Ascending aorta (tissue), 2 donors: ENCODE measurements at places on chromosomes 5 and 9.
A peak's percentile ranks its signal among the peaks of the same experiment; 100 is the strongest.

DNA sequence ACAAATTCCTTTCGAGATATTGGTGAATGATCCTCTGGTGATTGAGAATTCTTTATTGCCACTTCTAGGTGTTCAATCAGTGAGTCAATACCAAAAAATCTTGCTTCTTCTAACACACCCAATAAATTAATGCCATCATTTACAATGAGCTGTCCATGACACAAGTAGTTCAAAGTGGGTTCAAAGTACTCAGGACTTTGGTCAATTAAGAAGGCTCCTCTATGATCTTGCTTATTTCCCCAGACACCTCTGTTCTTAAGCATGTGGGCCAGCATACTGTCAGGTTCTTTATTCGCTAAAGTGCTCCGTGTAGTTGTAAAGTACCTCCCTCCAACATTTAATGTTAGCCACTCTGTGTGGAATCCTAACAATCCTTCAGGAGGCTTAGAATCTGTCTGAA, 127.1 kb downstream of the WDR70 start:
- DNase-seq, result no peak

DNA sequence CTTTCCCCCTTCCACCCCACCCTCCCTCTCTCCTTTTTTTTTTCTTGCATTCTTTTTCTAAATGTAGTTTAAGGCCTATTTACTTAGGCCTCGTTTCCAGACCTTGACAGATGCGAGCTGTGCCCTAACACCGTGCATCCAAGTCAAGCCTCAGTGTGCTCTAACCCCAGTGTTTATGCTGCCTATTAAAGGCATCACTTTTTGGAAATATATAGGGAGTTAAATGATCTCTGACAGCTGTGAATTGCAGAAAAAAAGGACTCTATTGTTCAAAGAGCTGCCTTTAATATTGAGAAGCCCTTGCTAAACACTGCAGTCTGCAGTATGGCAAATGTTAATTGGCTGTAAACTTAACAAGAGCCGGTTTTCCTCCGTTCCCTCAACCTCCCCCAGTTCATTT, 270.4 kb upstream of the TUT7 start:
- DNase-seq, result no peak

- no peak for DNase-seq
Observed at GRCh38 chr9:121239851-121240250, 28.1 kb upstream of the GSN start.

DNA sequence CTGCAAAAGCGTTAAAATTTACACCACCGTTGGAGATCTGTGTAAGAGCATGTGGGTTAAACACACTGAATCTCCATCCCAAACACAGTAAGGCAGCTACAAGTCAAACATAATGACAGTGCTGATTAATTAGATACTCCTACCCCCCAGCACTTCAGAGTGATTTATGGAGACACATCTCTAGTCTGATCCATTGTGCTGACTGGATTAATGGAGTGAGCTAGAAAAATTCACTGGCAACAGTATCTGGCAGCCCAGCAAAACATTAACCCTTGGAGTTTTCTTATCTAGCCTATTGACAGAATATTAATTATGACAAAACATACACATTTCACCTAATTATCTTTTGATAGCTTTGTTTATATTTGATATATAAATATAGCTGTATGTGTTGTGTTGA, 188.6 kb upstream of the ISL1 start:
- no peak for DNase-seq

DNA sequence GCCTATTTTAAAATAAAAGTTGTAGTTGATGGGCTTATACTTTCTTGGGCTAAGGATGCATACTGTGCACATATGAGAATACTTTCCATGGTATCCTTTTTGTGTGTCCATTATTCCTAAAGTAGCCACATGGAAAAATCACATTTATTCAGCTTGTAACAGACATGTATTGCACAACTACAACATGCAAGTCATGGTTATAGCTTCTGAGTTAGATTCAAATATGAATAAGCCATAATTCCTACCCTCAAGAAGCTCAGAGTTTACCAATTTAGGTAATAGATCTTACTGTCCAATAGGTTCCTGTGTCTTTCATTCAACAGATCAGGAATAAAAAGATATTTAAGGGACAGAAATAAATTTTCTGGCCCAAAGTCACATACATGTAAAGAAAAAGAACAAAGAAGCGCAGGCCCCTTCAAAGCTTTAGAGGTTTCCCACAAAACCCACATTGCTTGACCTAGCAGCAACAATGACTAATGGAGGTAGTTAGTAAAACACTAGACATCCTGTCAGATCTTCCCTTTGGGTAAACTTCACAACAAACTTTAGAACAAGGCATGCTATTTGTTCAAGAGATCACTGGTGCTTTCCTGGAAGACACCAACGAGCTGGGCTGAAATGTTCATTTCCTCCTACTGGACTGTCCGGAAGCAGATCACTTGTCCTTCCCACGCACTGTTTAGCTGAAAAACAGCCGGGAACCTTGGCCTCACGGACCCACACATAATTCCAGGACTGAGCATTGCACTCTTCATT, 78.4 kb upstream of the ITGA1 start:
- no peak for DNase-seq

GRCh38 chr9:37373621-37374020, 48.9 kb upstream of the GRHPR start:
- no peak for DNase-seq

DNA sequence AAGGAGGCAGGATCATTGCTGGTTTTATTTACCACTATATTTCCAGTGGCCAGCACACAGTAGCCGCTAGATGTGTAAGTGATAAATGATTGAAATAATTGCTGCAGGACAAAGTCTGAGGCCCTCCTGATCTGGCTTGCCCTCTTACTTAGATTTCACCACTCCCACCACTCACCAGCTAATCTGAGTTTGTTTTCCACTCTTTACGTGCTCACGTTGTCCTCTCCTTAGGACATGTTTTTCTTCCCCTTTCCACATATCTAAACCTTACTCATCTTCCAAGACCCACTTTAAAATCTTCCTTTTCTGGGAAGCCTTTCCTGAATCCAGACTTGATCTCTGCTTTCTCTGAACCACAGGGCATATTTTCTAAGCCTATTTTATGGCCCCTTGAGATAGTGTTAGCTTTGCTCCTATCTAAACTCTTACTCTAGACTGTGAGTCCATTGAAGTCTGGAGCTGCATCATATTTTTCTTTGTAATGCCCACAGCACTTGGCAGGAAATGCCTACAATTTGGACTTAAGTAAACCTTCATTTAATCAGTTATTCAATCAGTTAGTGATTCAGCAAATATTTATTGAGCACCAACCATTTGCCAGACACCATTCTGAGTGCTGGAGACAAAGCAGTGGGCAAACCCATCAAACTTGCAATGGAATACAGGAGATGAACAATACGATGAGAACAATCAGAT, 2.4 kb downstream of the TLR4 start:
- no peak for DNase-seq

GRCh38 chr9:123073991-123074422, 40.5 kb downstream of the GPR21 start:
- DNase-seq, result no peak

- no peak for DNase-seq
Observed at GRCh38 chr5:33238826-33239695, 201.7 kb upstream of the TARS1 start.

- DNase-seq, result no peak
Observed at GRCh38 chr5:109454731-109455505, 45.1 kb upstream of the PJA2 start.

- DNase-seq, result no peak
Observed at GRCh38 chr5:159877016-159877415, 39.3 kb upstream of the ADRA1B start.

- DNase-seq, result no peak
Observed at GRCh38 chr5:112112346-112112745, 306.7 kb downstream of the EPB41L4A start.

DNA sequence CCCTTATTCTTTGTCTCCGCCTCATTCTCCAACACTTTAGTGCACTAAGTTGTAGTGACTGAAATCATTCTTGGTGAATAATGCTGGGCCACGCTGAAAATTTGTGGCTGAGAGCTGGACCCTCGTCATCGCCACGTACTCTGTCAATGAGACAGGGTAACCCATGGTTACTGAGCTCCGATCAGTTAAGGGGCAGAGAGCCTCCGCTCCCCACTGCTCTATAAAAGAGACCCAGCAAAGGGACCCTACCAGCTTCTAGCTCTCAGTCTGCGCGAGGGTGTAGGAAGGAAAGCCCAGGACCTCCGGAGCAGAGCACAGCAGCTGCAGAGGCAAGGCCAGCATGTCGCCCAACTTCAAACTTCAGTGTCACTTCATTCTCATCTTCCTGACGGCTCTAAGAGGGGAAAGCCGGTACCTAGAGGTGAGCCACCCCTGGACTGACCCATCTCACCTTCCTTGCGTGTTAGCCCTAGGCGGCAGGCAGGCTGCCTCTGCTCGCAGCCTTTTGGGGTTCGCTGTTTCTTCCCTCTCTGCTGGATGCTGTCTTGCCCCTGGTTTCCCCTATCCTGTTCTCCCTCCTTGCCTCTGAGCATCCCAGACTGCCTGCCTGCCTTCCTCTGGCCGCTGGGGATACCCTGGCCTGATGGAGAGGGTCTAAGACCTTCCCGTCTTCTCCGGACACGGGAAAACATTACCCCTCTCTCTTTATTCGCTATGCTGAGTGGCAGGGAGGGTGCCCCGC, at the start of gene CRHBP:
Gene CRHBP (plus strand): TSS at position 251 of the 742 bp plus-strand sequence. CDS start 90 bp downstream, at position 341.
- DNase-seq, result no peak

DNA sequence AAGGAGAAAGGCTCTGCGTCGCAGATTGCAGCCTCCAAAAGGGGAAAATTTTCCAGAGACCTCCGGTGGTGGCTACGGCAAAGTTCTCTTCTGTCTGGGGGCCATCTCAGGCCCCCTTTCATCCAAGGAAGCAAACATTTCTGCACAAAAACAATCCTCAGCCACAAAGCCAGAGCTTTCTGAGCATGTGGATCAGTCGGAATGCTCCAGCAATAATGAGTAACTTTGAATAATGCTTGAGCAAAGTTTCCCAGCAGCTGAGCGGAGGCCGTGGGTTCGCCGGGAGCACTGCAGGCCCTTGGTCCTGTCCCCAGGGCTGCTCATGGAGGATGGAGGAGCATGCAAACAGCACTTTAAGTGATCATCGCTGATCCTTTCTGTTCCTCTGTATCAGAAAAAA, 60.2 kb upstream of the UNC5A start:
- DNase-seq, result no peak

GRCh38 chr5:66864240-66864884, 268.2 kb downstream of the MAST4 start:
- no peak for DNase-seq

GRCh38 chr5:103375863-103376591, 117.5 kb downstream of the MACIR start:
- no peak for DNase-seq

DNA sequence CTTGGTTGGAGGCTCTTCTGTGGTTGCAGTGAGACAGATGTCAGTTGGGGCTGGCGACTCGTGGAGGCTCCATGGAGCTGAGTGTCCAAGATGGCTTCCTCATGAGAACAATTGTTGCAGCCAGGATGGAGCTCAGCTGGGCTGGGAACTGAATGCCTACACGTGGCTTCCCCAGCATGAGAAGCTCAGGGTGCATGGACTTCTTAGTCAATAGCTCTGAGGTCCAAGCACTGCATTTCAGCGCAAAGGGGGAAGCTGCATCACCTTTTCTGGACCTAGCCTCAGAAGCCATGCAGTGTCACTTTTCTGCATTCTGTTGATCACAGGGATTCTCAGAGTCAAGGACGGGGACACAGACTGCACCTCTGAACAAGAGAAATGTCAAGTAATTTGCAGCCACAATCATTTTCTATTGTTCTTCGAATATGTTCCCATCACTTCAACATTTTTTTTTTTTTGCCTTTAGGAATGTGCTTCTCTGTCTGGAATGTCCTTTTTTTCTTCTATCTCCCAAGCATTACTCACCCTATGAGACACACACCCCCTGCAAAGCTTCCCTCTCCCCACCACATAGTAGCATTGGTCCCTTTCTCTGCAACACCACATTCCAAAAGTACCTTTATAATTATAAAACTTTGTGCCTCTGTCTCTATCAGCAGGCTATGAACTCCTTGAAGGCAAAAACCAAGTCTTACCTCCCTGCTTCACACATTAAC, 57.5 kb upstream of the STK32A start:
- no peak for DNase-seq

DNA sequence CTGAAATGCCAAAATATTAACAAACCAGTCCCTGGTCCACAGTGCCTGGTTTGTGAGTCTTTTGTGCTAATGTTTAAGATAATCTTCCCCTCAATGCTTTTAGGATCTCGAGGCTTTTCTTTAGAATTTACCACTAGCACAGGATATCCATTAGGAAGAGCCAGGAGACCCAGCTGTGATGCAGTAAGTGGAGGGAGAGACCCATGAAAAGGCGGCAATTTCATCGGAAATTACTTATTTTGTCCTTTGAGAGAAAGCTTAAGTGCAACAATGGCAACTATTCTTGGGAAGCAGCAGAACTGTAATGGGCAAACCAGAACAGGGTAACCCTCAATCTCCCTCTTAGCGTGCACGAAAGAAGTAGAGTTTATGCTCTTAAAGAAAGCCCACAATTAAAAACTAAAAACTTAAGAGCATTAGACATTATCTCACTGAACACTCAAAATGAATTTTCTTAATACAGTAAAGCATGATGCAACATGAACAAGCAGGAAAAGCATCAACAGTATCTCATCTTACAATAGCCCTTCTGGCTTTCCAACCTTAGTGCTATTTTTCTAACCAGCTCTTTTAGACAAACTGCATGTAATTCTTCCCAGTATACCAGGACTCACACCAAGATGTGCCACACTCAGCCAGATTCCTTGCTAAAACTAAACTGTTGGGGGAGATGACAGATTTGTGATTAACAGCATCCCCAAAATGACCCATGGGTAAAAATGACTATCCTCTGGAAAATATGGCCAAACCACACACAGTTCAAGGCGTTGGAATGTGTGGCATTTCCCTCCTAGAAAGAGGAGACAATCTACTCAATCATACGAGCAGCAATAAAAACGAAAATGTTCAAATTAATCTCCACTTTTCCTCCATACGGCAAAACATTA, 36.4 kb downstream of the PWWP2A start:
- DNase-seq, result no peak

- peak; percentile 72 for DNase-seq
Observed at GRCh38 chr5:172769616-172770373, 1.2 kb downstream of the DUSP1 start.

DNA sequence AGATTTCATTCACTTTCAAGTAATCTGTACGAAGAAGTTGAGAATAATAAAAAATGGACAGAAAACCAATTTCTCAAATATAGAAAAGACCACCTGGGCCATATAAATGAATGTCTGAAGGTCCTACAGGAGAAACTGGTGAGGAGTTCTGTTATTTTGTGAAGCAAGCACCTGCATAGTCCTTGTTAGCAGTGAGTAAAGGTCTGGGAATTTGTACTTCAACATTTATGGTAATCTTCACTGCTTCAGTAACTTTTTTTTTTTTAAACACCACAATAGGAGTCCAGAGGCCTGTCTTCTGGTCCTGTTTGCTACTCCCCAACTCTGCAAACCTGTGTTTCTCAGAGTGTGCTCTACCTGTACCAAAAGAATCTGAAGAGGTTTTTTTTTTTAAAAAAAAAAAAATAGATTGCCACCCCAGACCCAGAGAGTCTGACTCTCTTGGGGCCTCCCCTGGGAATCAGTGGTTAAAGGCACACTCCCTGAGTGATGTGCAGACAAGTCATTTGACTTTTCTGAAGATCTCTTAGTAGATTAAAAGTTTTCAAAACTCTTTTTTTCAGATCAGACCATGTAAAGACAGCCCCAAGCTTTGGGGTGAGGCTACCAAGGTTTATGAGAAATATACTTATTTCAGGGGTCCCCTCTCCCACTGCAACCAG, 55.5 kb downstream of the FAM81B start:
- DNase-seq, result no peak
